ENCODE measurements at places on chromosomes 1 and 21.

DNA sequence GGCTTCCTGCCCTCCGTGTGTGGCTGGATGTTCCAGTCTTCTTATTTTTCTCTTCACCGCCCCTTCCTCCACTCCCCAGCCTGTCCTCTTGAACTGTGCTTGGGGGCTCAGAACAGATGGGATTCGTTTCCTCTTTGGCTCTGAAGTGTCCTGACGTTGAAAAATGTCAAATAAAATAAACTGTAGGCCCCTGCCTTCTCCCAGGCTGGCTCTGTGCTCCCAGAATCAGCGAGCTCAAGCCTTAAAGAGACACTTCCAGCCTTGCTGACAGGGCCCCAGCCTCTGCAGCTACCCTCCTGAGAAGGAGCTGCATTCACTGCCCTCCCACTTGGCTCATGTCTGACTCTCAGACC is 104.2 kb upstream of the IPO9 start:
- DNase-seq = no peak

- DNase-seq = peak; percentile 68
Observed at GRCh38 chr1:183580281-183580682, 10.0 kb downstream of the NCF2 start.

- no peak for DNase-seq
Observed at GRCh38 chr1:30527511-30528140, 195.8 kb downstream of the MATN1 start.

DNA sequence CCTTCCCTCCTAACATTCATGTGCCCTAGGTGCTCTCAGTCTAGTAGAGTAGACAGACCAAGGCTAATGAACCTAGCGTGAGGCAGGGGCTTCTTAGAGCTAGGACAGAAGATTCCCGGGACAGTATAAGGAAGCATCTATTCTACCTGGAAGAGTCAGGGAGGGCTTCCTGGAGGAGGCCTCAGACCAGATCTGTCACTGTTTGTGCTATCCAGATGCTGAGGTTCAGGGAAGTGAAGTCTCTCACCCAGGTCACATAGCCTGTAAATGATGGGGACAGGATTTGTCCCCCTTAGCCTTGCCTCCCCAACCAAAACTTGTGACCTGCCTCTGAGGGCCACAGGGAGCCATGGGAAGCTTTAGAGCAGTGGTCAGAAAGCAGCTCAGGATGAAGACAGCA is 20.7 kb downstream of the ACTL8 start:
- no peak for DNase-seq

- DNase-seq = peak; percentile 69
Observed at GRCh38 chr21:35046263-35046624, 2.9 kb downstream of the RUNX1 start.

GRCh38 chr1:229726061-229726460 is 100.0 kb downstream of the URB2 start:
- no peak for DNase-seq

DNA sequence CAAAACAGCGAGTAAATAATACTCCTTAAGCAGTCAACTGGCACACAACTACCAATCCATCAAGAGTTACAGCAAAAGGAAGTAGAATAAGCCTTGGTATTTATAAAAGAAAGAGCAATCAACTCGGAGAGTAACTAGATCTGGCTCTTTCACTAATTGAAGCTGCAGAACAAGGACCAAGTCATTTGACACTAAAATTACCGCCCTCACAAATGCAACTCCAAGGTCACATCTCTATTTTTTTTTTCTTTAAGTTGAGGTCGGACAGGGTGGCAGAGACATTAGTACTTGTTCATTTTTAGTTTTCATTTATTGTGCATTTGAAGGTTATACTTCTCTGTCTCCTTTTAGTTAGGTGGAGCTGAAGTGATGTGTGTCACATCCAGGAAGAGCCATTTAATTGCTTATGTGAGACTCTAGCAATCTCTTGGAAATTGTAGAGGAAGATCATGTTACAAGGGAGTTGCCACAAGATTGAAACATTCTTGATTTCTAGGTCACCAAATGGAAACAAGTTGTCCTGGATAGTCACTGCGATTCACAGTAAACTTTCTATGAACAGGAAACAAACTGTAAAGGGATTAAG is 138.1 kb upstream of the ADAMTS5 start:
- DNase-seq = no peak

DNA sequence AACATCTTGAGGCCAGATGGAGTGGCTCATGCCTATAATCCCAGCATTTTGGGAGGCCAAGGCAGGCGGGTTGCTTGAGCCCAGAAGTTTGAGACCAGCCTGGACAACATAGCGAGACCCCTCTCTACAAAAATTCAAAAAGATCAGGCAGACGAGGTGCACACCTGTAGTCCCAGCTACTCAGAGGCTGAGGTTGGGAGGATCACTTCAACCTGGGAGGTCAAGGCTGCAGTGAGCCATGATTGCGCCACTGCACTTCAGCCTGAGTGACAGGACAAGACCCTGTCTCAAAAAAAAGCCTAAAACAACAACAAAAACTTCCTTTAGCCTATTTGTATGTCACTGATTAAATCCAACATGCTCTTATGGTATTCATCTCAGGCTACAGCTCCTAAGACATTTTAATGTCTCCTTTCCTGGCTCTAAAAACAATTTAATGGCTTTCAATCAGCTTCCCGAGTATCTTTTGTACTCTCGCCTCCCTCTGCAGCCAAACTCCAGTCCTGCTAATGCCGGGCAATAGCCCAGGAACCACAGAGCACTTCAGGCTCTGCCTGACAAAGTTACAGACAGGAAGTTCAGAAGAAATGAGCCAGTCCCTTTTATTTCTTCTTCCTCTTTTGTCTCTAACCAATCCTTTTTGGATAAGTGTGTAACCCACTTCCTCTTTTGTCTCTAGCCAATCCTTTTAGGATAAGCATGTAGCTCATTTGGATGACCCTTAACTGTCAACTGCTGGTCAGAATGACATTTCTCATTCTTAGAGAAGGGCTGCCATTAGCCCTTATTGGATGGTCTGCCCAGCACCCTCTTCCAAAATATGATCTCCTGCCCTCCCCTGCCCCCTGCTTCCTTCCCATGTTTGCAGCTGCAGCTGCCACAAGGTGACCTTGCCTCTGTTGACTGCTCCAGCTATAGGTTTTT is 6.6 kb upstream of the DOP1B start:
- peak; percentile 94 for DNase-seq

DNA sequence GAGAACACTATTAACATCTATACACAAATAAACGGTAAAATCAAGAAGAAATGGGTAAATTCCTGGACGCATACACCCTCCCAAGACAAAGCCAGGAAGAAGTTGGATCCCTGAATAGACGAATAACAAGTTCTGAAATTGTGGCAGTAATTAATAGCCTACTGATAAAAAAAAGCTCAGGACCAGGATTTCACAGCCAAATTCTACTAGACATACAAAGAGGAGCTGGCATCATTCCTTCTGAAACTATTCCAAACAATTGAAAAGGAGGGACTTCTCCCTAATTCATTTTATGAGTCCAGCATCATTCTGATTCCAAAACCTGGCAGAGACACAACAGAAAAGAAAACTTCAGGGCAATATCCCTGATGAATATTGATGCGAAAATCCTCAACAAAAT is 70.7 kb upstream of the FMO3 start:
- no peak for DNase-seq

DNA sequence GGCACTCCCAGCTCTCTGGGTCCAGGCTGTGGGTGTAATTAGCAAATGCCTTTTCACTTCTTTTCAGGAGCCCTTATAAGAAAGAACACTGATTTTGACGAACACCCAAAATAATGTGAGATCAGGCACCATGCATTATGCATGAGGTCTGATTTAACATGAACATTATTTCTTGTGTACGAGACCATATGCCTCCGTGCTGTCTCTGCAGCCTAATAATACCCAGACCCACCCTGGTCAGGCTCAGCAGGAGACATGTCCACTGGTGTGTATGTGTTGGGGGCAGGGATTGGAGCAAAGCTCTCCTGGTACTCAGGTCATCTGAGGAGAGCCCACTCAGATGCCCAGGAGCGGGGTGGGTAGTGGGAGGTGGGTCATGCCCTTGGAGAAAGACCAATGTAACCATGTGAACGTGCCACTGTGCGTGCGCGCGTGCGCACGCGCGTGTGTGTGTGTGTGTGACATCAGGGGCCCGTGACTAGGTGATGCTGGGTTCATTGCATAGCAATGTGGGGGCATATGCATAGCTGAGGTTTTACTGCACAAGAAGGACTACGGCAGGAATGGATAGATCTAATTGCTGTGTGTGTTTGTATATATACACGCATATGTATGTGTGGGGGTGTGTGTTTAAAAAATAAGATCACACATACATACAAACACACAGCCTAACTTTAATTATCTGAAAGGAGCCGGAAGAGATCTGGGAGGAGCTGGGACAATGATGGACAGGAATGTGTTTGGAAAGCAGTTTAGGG is 7.1 kb downstream of the POU3F1 start:
- DNase-seq = no peak

DNA sequence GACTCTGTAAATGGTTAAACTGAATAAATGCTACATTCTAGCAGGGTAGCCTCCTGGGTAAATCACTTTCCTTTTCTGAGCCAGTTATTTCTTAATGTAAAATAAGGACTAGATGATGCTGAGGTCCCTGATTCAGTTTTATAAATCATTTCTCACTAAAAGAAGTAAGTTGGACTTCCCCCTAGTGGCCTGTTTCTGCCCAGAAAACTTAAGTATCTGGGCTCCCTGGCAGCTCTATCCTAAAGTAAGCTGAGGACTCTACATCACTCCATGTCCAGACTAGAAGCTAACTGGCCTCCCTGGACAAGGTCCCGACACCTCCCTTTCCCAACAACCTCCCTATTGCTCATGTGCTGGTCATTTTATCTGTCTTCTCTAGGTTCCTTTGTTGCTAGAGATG is 3.0 kb downstream of the GPN2 start:
- DNase-seq = peak; percentile 50

GRCh38 chr1:174584071-174584470 is 136.3 kb downstream of the GPR52 start:
- no peak for DNase-seq

- peak; percentile 68 for DNase-seq
Observed at GRCh38 chr21:44932408-44933181, 7.2 kb upstream of the SLX9 start.

DNA sequence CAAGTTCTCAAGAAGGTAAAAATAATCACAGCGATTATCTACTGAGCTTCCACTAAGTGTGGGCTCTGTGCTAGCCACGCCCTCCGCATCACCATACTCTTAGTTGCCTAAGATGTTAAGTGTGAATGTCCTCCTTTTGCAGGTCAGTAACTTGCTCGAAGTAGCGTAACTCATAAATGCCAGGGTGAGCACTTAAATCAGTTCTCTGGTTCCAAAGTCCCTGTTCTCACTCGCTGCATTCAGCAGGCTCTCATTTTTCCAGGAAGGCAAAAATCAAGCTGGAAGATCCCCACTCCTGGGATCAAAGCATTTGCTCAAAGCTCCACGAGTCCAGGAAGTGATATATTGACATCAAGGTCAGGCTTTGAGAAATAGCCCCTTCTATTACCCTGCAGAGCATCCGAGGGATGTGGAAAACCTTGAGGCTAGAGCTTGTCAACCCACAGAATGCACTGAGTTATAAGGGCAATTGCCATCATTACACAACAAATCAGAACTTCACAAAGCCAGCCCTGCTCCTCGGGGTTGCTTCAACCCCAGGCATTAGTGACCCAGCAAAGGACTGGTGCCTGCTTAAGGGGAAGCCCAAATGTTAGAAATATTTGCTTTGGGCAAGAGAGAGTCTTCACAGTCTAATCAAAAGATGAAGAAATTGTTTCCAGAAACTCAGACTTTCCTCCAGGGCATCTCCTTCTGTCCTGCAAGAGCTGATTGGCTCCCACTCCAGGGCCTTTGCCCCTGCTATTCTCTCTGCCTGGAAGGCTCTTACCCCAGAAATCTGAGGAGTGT is 19.5 kb downstream of the SLC30A1 start:
- DNase-seq = no peak

DNA sequence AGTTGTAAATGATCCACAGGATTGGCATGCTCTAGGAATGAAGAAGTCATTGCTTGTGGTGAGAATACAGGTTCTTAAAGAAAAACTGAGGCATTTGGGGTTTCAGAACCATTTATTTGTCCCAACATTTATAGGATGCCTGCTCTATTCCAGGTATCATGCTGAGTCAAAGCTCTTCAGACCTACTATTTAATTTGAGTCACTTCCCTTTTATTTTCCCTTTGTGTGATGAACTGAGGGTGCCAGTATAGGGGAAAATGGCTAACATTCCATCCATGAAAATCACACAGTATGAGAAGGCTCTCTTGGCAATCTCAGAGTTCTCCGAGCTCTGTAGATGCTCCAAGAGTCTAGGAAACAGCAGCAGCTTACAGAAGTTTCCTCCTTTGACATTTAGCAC is 110.4 kb downstream of the RNF220 start:
- DNase-seq = no peak

- peak; percentile 93 for DNase-seq
Observed at GRCh38 chr1:16236511-16237342, at the start of gene CPLANE2. CPLANE2 (minus strand) TSS chr1:16237183; CDS start chr1:16236742, 441 bp downstream.

- DNase-seq = peak; percentile 44
Observed at GRCh38 chr1:203084588-203085527, 954 bp downstream of the MYOG start.

DNA sequence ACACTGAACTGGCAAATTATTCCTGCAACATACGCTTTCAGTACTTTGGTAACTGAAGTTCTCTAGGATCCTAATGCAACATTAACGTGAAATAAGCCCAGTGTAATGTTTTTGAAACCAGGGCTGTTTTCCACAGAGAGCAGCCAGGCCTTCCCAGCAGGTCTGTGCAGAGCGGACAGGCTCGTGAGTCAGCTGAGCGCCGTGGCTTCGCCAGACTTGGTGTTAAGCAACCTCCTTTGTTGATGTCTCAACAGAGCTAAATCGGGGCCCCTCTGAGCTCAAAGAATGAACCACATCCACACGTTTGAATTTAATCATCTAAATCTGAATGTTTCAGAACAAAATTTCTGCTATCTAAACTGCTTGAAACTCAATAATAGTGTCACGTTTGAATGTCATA is 181.8 kb upstream of the FMN2 start:
- peak; percentile 86 for DNase-seq

DNA sequence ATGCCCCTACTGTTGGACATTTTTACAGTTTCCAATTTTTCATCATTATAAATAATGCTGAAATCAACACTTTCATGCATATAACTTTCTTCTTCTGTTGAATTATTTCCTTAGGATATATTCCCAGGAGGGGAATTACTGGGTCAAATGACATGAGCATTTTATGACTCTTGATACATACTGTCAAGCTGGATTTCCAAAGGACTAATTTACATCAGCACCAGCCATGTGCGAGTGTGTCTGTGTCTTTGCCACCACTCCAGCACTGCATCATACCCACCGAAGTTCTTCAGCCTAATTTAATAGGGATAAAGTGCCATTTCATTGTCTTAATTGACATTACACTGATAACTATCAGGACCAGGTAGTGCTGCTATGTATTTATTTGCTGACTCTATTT is 146.7 kb downstream of the CSMD2 start:
- no peak for DNase-seq

- no peak for DNase-seq
Observed at GRCh38 chr1:70467531-70467930, 56.5 kb downstream of the CTH start.

- no peak for DNase-seq
Observed at GRCh38 chr1:58687516-58687915, 12.3 kb downstream of the MYSM1 start.

DNA sequence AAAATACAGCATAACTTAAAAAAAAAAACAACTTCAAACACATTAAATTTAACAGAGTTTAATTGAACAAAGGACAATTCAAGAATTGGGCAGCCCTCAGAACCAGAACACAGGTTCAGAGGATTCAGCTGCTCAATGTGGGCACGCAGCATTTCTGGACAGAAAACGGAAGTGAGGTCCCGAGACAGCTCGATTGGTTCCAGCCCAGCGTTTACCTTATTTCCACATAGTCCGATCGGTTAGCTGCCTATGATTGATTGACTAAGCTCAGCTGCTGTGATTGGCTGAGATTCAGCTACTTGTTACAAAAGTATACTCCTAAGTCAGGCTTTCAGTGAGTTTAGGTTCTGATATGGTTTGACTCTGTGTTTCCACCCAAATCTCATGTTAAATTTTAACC is 33.3 kb downstream of the ZP4 start:
- no peak for DNase-seq

Data from NB4 (cell line).